ENCODE measurements at places on chromosomes 7 and 10.

DNA sequence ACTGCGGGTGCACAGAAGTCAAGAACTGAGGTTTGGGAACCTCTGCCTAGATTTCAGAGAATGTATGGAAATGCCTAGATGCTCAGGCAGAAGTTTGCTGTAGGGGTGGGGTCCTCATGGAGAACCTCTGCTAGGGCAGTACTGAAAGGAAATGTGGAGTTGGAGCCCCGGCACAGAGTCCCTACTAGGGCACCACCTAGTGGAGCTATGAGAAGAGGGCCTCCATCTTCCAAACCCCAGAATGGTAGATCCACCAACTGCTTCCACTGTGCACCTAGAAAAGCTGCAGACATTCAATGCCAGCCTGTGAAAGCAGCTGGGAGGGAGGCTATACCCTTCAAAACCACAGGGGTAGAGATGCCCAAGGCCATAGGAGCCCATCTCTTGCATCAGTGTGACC lies 1336.0 kb upstream of the CELF2 start:
- no peak for DNase-seq

DNA sequence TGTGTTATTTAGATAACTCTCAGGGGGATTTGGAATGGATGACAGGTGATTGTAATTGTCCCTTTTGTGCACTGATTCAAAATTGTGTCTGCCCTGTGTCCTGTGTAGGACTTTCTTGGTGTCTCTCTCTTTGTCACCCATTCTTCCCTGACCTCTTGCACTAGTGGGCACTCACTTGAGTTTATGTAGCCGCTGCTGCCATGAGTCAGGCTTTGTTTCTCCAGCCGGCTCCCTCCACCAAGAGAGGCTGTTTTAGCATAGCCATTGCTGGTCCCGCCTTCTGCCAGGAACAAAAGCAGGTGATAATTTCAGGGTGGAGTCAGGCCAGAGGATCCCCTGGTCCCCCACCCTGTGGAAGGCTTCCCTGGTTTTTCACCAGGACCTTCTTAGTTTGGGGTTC lies 8.4 kb downstream of the COL17A1 start:
- peak; percentile 37 for DNase-seq

GRCh38 chr7:111224354-111225231 lies 133.7 kb downstream of the LRRN3 start:
- peak; percentile 7 for DNase-seq

GRCh38 chr7:2863461-2864066 lies 19.5 kb upstream of the GNA12 start:
- DNase-seq, result peak; percentile 92

- no peak for DNase-seq
Observed at GRCh38 chr10:66258693-66259092, 667.1 kb upstream of the LRRTM3 start.

GRCh38 chr10:71219918-71220688 lies 7.7 kb downstream of the UNC5B start:
- no peak for DNase-seq

DNA sequence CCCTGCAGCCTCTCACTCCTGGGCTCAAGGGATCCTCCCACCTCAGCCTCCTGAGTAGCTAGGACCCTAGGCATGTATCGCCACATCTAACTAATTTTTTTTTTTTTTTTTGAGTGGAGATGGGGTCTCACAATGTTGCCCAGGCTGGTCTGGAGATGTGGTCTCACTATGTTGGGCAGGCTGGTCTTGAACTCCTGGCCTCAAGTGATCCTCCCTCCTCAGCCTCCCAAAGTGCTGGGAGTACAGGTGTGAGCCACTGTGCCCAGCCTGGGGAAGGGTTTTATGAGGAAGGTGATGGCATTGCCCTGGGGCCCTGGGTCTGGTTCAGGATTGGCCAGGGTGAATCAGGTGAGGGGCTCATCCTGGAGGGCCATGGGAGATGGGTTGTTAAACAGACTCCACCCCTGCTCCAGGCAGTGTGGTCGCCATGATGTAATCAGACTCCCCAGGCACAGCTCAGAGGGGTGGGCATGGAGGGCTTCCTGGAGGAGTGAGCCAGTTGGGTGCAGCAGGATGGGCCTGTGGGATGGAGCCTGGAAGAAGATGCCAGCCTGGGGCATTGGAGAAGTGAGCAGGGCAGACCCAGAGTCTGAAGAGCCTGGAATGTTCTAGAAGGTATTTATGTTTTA lies 82.7 kb downstream of the MYL10 start:
- no peak for DNase-seq

DNA sequence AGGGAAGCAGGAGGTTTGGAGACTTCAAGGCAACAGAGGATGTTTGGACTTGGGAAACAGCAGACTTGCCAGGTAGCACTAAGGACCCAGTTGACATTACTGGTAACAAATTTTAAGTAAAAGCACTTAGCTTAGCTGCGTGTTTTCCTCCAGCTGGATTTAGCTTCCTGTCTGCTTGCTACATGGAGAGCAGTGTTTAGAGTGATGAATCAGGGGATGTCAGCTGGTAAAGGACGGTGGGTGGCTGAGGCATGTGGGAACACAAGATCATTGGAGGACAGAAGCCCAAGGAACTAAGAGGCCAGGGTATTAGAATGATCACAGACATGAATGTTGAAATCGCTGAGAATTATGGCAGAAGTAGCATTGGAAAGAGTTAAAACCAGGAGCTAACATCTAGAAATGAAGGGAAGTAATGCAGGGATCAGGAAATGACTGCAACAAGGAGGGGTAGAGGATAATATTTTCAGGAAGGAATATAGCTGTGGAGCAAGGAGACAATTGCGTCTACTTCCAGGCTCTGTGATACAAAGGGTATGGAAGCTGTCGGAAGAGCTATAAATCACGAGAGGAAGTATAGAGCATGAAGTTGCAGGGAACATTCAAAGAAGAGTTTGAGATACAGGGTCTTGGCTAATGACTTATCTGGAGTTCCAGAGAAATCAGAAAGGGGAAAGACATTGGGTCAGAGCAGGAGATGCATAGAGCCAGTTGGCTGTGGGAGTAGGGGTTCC lies 34.4 kb downstream of the CALD1 start:
- DNase-seq, result no peak

DNA sequence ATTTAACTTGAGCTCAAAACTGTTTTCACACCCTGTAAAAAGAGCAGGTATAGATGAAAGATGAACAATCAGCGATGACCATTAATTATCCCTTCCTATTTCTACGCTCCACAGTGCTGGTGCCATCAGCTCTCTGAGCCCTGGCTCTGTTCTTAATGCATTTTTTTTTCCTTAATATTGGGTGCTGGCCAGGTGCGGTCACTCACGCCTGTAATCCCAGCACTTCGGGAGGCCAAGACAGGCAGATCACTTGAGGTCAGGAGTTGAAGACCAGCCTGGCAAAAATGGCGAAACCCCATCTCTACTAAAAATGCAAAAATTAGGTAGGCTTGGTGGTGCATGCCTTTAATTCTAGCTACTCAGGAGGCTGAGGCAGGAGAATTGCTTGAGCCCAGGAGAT lies 4.2 kb downstream of the STEAP4 start:
- DNase-seq, result peak; percentile 44

DNA sequence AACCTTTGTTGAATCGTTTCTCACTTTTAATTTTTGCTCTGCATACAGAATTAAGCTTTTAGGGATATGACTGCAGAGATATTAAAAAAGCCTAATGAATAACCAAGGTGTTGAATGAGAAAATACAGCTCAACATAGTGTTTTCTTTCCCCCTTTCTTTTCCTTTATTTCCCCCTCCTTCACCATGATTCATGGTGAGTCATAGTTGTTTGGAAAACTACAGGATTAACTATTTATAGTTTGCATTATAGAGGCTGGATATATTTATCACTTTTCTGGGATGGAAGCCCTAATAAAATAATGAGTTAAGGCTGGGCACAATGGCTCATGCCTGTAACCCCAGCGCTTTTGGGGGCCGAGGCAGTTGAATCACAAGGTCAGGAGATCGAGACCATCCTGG lies 115.0 kb downstream of the DNAJB9 start:
- peak; percentile 56 for DNase-seq

- DNase-seq, result no peak
Observed at GRCh38 chr7:33355386-33355785, 226.0 kb downstream of the BBS9 start.

DNA sequence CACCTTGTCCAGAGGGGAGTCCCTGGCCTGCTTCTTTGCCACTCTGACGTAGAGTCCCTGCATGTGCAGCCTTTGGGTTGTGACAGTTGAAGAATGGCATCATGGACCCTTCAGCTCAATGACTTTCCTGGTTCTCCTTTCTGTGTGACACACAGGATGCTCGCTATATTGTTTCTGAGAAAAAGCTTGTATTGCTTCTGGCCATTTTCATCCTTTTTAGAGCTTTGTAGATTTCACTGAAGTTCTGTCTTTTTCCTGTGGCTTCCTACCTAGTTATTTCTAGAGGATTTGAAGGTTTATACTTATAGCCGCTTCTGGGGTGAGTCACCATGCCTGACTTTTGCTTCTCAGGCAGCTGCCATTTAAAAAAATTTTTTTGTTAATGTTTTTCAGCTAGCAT lies 27.0 kb downstream of the SND1 start:
- peak; percentile 30 for DNase-seq

- DNase-seq, result no peak
Observed at GRCh38 chr10:102450124-102450373, 1.3 kb downstream of the C10orf95 start.

GRCh38 chr7:36070230-36070629 lies 82.8 kb upstream of the EEPD1 start:
- no peak for DNase-seq

DNA sequence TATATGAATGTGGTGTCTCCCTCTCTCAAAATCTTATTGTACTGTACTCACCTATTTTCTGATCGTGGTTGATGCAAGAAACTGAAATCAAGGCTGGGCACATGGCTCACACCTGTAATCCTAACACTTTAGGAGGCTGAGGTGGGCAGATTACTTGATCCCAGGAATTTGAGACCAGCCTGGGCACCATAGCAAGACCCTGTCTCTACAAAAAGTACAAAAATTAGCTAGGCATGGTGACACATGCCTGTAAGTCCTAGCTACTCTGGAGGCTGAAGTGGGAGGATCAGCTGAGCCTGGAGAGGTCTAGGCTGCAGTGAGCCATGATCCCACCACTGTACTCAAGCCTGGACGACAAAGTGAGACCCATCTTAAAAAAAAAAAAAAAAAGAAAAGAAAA lies 16.0 kb downstream of the MMRN2 start:
- no peak for DNase-seq

- DNase-seq, result no peak
Observed at GRCh38 chr7:79982141-79982770, 152.4 kb upstream of the GNAI1 start.

- DNase-seq, result no peak
Observed at GRCh38 chr10:92845921-92846320, 2.4 kb upstream of the EXOC6 start.

DNA sequence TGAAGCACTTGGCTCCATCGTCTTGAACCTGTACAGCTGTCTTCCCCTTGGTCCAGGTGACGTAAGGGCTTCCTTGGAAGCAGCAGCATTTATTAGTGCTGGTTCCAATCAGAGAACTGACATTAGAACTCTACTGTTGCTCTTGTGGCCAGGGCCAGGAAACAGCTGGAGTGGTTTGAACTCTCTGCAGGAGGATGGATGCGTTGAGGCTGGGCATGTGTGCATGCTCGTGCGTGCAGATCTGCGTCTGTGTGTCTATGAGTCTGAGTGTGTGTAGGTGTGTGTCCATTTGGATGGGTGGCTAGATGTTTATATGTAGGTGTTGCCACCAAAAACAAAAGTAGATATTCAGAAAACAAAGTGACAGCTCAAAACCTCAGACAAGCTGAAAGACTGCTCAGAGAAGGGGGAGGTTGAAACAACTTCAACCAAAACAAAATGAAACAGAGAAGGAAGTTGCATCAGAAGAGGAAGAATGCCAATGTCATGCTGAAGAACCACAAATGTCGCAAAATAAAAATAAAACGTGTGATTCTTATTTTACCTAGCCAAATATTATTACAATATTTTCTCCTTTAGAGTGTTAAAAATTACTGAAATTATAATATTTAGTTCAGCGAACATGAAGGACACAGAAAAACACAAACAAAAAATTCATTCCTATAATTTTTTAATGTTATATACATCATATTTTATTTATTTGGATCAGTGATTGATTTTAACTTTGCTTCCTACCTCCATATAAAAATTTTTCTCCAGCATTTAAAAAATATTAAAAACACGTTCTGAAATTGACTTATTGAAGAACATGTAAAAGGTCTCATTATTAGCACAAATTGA lies 96.1 kb upstream of the MKLN1 start:
- DNase-seq, result peak; percentile 34

- DNase-seq, result no peak
Observed at GRCh38 chr10:132628966-132629900, 91.6 kb downstream of the INPP5A start.

DNA sequence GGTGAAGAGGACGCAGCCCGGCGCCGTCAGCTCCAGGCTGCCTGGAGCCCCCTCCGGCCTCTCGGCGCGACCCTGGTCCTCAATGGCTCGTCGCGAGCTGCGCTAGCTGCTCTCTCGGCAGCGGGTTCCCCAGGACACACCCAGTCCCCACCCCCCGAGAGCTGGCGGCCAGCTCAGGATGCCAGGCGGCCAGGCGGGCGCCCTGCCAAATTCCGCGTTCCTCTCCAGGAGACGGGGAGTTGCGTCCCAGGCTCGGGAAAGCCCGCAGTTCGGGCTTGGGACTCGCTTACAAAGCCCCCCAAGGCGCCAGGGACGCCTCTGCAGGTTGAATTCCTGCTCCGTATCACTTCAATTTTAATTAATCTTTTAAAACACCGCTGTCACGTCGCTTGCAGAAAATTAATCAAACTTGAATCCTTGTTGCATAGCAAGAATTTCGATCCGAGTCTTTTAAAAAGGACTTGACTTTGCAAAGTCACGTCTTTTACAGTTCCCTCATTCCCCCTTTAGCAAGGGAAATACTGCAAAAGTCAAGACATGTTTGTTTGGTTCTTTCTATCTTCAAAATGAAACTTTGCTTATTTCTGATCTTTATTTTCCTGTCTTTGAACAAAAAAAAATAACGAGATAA lies 28.2 kb downstream of the SKIDA1 start:
- DNase-seq, result peak; percentile 97

DNA sequence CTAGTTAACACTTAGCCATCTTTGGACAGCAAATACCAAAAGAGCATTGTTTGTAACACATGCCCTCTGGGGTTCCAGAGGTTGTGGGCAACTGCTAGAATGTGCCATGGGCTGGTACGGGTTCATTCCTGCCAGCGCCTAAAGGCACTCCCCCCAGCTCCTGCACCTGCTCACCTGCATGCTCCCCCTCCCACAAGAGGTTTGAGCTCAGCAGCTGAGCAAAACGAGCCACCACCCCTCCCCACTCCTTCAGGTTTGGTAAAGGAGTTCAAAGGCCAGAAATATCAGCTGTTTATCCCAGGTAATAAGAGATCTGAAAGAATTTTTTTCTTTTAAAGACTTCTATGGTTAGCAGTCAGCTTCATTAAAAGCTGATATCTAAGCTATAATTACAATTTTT lies 53.5 kb downstream of the HTR7 start:
- no peak for DNase-seq

Measured in astrocyte of the hippocampus (primary cell).